A172 (cell line): ENCODE measurements at places on chromosomes 2 and 18.

- peak; percentile 26 for DNase-seq
Observed at GRCh38 chr2:55883357-55883756, 40.2 kb downstream of the EFEMP1 start.

DNA sequence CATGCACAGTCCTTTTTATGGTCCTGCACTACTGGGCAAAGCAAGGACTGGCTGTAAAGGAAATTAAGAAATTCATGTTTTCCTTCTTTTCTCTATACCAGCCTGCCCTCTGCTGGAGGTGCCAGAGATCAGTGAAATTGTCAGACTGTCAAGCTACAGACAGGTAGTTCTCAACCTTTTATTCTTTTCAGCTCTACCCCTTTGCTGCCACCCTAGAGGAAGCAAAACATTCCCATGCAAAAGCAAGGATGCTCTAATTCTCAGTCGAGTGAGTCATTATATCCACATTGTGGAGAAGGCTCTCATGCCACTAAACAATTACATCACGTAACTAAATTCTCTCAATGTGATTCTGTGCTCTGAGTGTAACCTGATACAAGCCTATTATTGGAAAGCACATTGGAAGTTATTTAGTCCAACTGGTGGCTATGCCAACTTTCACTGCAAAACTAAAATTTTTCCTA lies 25.0 kb upstream of the RAPGEF4 start:
- peak; percentile 71 for DNase-seq

DNA sequence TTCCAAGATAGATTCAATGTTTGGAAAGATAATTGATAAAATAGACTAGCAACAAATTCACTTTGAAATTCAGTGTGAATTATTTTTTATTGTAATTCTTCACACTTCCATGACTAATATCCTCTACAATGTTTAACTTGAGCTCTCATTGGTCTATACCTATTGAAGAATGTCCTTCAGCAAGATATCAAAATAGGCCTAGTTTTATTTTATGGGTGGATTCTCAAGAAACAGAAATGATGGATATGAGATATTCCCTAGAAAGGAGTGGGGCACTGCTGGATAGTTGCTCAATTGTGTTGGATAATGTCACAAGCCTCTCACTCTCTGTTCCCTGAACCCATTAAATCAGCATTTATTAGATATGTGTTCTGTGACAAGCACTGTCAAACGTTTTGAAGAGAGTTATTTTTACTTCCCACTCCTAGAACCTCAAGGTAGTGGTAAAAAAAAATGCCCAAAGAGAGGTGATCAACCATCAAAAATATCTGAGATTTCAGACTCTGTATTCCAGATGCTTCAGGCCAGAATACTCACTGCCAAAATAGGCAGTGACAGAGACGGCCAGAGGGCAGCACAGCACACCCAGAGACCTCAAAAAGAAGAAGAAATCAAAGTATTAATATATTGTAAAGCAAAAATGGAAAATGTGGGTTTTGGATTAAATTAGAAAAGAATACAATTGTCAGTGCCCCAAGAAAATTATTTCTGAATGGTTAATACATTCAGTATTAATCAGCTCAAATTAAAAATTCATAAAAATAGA lies 87.5 kb downstream of the TRIB2 start:
- DNase-seq: no peak

- peak; percentile 45 for DNase-seq
Observed at GRCh38 chr2:74887445-74887951, 53.6 kb downstream of the HK2 start.
